Coronary artery (tissue), 2 donors: ENCODE measurements at places on chromosomes 7 and 10.

- no peak for DNase-seq
Measured at GRCh38 chr10:113320211-113320610, 232.6 kb upstream of the HABP2 start.

- DNase-seq = no peak
Measured at GRCh38 chr10:75367021-75367487, 34.5 kb downstream of the ZNF503 start.

DNA sequence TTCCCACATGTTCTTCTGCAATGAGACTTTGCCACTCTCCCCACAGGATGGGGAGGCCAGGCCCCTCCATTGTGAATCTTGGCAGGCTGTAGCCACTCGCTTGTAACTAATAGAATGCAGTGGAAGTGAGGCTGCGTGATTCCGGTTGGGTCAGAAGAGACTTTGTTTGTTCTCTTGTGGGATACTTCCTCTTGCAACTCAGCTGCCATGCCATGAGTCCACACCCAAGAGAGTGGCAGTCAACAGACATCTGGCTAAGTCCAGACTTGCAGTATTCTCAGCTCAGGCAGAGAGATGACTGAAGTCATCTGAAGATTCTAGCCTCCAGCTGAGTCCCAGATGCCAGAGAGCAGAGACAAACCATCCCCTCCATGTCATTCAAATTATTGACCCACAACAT lies 153.4 kb upstream of the GDF10 start:
- DNase-seq = no peak

GRCh38 chr7:74026903-74027682 lies 880 bp upstream of the ELN start:
- peak; percentile 91 for DNase-seq

DNA sequence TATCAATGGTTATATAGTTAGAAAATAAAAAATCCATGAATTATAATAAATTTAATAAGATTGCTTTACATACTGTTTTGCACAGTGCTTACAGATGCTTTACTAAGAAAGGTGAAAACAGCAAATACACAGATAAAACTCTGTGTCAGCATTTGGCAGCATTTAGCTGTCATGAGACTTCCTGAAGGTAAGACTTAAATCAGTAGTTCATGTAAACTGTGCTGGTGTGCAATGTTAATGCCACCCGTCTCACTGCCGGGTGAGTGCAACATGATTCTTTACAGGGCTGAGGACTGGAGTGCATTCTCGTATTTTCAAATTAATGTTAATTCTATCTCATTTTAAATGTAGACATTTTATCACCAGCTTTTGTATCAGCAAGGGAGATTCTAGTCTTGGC lies 326.2 kb upstream of the POT1 start:
- no peak for DNase-seq

- DNase-seq = no peak
Measured at GRCh38 chr10:101014230-101014884, 14.7 kb downstream of the LZTS2 start.

GRCh38 chr10:97849103-97849686 lies 448 bp upstream of the GOLGA7B start:
- DNase-seq = no peak

DNA sequence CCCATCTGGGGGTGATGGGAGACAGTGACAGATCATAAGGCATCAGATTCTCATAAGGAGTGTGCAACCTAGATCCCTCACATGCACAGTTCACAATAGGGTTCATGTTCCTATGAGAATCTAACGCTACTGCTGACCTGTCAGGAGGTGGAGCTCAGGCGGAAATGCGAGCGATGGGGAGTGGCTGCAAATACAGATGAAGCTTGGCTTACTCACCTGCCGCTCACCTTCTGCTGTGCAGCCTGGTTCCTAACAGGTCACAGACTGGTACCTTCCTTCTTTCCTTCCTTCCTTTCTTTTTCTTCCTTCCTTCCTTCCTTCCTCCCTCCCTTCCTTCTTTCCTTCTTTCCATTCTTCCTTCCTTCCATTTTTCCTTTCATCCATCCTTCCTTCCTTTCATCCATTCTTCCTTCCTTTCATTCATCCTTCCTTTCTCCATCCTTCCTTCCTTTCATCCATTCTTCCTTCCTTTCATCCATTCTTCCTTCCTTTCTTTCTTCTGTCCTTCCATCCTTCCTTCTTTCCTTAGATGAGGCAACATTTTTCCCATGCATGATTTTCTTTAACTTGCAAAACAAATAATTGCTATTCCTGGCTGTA lies 370.0 kb upstream of the AUTS2 start:
- DNase-seq = no peak

DNA sequence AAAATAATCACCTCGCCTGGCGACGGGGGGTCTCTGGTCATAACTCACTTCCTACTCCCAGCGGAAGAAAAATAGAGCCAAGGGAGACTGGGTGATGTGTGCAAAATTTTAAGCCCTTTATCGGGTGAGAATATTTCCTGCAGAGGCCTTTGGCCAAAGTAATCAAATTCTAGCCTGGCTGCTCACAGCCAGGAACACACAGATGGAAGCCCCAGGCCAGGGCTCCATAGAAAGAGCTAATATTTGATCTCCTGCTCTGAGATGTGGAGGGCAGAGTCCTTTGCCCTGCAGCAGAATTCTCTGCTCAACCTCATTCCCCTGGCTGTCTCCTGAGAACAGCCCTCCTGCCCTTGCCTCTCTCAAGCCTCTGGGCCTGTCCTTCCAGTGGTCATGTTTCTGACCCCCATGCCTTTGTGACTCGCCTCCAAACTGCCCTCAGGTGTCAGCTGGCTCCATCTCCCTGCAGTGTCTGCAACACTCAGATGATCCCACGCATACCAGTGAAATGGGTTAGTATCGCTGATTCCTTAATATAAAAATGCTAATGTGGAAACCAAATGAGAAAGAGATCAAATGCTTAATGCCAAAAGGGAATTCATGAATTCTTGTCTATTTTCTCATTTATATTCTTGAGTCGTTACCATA lies 34.5 kb downstream of the FRMD4A start:
- no peak for DNase-seq

GRCh38 chr10:97771913-97772823 lies at the start of gene SFRP5:
SFRP5 (minus strand) TSS chr10:97771999; CDS start chr10:97771833, 166 bp downstream.
- DNase-seq = no peak

DNA sequence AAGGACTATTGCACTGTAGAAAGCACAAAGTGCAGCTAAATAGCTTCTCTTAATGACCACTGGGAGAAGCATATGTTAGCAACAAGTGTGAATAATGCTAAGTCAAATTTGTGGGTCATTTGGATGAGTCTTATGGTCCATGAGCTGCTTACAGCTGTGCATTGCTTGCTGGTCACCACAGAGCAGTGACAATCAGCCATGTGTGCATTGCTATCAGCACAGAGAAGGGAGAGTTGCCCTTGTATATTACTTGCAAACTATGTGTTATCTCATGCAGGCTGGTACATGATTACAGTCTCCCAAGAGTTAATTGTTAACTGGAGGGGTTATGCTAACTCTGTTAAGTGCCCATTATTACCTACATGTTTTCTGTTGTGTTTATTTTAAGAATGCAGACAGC lies 25.7 kb downstream of the MRPS33 start:
- no peak for DNase-seq

DNA sequence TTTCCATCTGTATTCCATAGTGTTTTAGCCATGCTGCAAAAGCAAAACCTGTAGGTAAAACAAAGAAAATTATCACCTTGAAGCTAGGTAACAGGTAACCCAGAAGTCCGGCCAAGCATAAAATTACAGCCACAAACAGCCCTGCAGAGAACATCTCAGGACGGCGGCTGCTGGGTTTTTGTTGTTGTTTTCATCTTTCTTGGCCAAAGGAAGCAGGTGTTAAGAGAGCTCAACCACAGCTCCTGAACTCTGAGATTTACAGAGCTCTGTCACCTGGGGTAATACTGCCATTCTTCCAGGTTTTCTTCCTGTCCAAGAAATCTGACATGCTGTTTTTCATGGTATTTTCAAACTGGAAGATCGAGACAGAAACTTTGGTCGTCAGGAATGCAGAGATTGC lies 847 bp upstream of the SCIN start:
- no peak for DNase-seq

DNA sequence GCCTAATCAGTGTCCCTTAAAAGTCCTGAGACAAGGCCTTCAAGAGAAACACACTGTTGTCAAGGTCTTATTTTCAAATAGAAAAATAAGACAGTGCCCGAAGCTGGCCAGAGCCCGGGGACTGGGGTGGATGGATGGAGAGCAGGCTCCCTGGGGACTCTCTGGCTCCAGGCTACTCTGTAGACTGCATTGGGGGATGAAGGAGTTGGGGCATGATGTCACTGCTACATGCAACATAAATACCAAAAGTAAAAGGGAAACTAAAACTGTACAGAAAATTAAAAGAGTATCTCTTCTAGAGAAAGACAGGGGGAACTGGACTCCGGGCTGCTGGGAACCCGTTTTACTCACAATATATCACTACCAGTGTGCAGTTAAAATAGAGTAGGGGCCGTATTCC lies 629.8 kb downstream of the KCNMA1 start:
- DNase-seq = no peak

- no peak for DNase-seq
Measured at GRCh38 chr7:92242972-92243371, 2.7 kb downstream of the KRIT1 start.

DNA sequence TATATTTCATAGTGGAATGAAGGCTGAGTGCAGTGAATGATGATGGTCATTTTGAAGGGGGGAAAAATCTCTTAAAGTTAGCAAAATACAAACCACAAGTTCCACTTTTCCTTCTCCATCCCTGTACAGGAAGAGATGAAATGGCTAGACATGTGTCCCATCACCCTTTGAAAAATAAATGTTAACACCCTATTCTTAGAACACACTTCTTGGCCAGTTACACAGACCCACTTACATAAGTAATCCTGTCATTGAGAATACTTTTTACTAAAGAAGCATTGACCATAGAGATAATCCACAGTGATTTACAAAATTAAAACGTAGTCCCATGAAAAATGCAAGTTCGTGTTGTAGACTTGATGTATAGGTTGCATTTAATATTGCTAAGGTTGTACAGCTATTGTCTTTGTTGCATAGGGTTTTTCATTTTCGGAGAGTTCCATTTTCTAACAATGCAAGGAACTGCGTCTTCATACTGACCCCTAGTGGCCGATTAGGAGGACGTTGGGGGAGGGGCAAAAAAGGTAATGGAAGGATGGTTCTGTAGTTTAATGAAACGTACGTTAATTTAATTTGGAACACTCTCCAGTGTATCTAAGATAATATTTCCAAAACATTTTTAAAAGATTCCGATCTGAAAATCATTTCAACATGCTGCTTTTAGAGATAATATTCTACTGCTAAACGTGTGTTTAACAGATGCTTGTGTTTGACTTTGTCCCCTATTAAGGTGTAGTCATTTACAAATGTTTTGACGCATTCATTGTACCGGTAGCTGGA lies 60.9 kb downstream of the ARMC3 start:
- DNase-seq = no peak

DNA sequence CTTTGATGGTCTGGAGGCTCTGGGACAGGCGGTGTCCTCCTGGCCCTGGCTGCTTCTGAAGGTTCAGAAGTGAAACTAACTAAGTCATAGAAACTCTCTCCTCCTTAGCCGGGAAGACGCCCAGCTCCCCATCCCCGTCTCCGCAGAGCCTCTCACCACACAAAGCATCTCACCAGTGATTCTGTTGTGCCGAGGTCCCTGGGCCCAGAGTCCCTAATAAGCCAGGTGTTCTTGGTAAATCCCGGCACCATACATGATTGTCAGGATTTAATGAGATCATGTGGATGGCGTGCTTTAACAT lies 9.4 kb downstream of the HKDC1 start:
- no peak for DNase-seq

- peak; percentile 31 for DNase-seq
Measured at GRCh38 chr10:96401036-96401435, 42.2 kb upstream of the OPALIN start.

- DNase-seq = no peak
Measured at GRCh38 chr7:142636751-142637150, 112.5 kb upstream of the PRSS1 start.

- no peak for DNase-seq
Measured at GRCh38 chr10:104276192-104276591, 7.2 kb downstream of the GSTO2 start.
